Midbrain (tissue), 1 donor: ENCODE measurements at places on chromosomes 1 and 21.
A peak's percentile ranks its signal among the peaks of the same experiment; 100 is the strongest.

- DNase-seq, result no peak
These were observed 406 bp downstream of the KIAA0040 start for GRCh38 chr1:175192111-175192629.

- no peak for DNase-seq
These were observed 126.2 kb downstream of the RASAL2 start for GRCh38 chr1:178220094-178220493.

GRCh38 chr1:62906428-62906886, 122.5 kb downstream of the ATG4C start:
- DNase-seq, result no peak

DNA sequence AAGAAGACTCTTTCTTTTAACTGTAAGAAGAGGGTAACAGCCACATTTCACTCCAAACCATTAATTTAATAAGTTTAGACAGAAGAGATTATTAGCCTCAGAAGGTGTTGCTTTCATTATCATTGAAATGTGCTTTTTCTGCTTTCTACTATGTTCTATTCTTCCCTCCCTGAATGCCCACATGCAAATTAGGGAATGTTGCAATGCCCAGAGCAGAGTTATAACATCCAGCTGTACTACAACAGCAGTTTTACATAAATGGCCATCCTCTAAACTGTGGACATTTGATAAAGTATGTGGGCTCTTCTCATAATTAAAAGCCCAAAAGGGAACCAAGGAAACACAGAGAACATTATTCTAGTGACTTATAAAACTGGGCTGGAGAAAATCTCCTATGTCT, 82.2 kb upstream of the SOD1 start:
- no peak for DNase-seq

DNA sequence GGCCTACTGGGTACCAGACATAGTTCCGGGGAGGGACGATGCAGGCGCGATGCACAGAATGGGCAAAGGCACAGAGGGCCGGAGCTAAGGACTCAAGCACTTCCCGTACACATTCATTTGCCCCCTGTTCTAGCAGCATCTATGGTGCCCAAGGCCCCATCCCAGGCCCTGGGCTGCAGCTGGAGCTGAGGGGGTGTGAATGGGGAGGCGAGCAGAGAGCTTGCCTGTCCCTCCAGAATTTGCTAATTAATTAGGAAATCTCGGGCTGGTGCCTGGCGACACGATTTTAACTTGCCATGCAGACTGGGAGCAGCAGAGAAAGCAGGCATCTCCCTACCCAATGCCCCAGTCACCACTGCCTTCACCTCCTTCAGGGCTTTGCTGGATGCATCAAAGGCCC, 35.9 kb downstream of the EPHA2 start:
- no peak for DNase-seq

DNA sequence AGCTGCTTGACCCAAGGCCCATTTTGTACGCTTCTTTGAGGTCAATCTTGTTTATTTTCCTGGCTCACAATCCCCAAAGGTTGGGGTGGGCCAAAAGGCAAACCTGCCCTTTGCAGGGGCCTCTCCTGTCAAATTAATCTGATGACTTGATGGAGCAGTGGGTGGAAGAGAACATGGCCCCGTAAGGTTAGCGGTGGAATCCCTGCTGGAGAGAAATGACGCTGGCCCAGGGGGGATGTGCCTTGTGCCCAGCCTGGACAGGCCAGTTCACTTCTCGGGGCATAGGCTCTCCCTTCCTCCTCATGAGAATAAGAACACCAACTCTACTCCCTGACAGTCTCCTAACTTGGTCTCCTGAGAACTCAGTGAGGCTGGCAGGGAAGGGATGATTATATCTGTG, 40.5 kb downstream of the C1orf198 start:
- no peak for DNase-seq

GRCh38 chr1:37092937-37093336, 58.6 kb upstream of the GRIK3 start:
- DNase-seq, result no peak

DNA sequence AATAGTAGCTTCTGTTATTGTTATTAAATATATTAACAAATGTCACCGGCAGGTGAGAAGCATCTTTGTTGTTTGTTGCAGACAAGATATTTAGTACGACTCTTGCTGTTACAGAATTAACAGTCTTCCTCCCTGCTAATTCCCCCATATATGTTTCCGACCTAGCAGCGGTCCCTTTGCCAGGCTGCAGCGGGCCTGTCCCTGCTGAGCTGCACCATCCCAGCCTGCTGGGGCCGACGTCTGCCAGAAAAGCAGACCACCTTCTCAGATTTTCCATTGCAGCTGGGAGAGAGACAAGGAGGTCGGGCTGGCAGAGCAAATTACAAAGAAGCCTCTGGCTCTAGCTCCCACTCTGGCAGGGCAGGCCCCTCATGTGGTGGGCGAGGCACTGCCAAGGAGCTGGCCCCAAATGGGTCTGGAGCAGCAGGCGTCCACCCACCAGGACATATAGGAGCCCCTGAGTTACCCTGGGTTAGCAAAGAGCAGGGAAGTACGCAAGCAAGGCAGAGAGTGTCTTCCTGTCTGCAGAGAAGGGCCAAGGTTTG, 142.7 kb downstream of the FOXD2 start:
- no peak for DNase-seq

DNA sequence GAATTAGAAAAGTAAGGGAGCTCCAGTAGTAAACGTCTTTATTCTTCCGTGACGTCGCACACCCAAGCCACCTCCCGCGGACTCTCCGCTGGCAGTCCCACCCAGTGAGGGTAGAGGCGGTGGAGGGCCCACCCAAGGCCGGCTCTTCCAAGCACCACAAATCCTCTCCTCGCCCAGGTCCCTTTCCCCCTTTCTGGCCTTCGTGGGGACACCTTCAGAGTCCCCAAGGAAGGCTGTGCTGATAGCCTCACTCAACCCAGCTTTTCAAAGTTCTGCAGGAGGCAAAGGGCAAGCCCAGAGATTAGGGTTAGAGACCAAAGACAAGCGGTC, 349 bp upstream of the GPN2 start:
- DNase-seq, result no peak

GRCh38 chr1:198809247-198809646, 170.4 kb downstream of the PTPRC start:
- DNase-seq, result no peak

GRCh38 chr1:64980745-64981600, 14.6 kb upstream of the JAK1 start:
- no peak for DNase-seq

- DNase-seq, result no peak
These were observed 101.9 kb upstream of the SLC45A1 start for GRCh38 chr1:8216005-8216404.

DNA sequence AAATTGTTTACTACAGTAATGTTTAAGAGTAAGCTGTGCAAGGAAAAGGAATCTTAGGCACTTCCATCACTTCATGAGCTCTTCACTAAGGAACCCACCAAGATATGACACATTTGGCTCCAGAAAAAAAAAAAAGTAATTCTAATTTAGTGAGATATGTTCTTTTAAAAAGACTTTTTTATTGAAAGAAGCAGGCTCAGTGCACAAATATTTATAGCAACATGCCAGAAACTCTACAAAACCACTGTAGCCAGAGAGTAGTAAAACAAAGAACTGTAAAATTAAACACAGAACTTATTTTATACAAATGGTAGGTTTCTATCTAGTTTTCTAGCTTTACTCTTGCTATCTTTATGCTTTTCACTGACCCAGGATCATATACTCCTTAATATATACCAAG, 434.6 kb upstream of the ADGRL2 start:
- DNase-seq, result no peak

- no peak for DNase-seq
These were observed 55.2 kb downstream of the GPR161 start for GRCh38 chr1:168081373-168082007.

- DNase-seq, result no peak
These were observed 1.6 kb upstream of the TRIM11 start for GRCh38 chr1:228408041-228408868.

DNA sequence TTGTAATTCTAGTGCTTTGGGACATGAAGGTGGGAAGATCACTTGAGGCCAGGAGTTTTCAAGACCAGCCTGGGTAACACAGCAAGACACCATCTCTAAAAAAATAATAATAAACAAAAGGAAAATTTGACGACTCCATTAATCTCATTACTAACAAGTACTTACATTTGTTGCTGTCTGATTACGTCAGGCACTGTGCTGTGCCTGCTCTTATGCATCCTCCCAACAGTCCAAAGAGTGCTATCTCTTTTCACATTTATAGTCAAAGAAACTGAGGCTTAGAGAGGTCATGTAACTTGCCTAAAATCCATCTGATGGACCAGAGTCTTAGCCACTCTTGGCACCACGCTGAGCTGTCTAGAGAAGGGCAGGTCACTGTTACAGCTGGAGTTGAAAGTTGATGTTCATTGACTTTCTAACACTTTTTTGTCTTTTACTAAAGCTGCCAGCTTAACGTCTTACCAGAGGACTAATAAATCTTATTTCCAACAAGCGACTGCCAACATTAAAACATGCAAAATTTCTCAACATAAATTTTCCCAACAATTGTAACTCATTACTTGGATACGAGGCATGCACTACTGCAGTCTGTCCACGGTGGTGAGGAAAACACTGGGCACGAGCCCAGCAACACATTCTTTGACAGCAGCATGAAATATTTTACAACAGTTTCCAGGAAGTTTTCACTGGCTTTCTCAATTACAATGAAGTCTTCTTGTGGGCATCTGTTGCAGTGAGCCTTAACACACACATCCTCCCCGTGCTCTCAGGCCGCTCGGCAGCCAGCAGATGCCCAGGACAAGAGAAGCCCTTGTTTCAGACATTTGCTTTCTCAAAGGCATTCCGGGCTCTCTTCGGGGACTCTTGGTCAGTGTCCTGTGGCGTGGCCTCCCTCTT, 262.9 kb upstream of the PROX1 start:
- DNase-seq, result peak; percentile 10

DNA sequence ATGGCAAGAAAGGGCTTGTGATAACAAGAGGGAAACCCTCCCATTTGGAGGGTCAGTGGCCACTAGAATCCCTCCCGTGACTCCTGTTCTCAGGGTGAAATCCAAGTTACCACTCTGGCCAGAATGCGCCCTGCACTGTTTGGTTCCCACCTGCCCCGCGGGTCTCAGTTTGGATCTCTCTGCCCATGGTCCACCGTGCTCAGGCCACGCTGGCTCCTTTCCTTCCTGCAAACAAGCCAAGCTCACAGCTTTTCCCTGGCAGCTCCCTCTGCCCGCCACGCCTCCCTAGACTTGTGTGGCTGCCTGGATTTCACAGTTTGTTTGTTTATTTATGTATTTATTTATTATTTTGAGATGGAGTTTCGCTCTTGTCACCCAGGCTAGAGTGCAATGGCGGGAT, 179.5 kb upstream of the VAMP3 start:
- no peak for DNase-seq

DNA sequence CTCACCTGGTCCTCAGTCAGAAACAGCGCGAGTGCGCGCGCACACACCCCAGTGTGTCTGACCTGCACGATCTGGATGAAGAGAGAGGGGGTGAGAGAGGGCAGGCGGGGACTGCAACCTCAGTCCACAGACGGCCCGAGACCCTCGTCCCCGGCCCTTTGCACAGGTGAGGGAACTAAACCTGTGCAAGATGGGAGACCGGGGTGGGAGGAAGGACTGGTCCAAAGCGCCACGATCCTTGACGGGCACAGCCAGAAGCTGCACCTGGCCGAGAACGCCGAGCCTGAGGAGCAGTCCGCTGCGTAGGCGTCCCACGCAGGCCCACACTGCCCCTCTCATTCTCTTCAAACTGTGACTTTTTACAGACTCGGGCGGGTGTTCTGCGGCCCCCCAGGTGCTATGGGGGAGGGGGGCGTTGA, 519 bp upstream of the IQCC start:
- DNase-seq, result no peak
